ENCODE measurements at places on chromosomes 13 and 19. TPM values are rescaled to one million over a fixed set of nuclear protein-coding genes. Genes with fewer than 3 reads are reported as not detected.

DNA sequence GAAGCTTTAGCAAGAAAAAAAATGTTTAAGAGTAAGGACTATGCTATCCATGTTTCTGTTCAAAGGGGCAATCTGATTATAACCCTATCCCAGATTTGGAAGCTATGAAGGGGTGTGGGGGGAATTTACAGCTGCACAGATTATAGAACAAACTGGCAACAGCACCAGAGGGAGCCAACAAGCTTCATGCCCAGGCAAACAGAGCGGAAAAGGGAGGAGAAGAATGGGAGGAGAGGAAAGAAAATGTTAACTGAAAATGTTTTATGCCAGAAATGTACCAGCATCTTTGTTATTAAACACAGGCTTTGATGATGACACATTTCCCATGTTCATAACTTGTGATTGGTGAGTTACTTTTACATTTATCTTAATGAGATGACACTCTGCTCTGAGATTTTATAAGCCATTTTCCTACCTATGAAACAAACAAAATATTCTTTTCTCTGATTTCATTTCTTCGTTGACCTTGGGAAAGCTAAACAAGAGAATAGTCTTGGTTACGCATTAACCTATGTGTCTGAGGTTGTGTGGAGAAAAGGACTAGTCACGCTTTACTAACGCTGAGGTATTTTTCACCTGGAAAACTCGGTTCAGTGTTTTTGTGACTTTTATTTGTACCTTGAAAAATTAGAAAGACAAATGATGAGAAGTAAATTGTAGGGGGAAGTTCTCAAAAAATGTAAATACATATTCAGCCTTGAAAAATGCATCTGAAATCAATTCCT lies 235.8 kb upstream of the MIR17HG start:
- no peak for DNase-seq

DNA sequence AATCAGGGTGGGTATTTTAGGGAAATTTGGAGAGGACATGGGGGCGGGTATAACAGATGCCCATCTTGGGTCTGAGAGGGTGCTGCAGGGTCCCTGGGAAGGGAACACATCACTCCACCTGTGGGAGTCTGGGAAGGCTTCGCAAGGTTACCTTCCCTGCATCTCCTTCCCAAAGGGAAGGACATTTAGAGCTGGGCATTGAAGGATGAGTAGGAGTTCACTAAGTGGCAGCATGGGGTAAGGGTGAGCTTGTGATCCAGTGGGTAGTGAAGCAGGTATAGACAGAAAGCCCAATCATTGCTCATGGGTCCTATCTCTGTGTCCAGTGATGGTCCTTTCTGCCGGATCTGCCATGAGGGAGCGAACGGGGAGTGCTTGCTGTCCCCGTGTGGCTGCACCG lies 13.2 kb downstream of the MARCHF2 start:
- DNase-seq: peak; percentile 7

GRCh38 chr19:49786376-49786820 lies 19.6 kb downstream of the AP2A1 start:
- DNase-seq: peak; percentile 62

GRCh38 chr19:35755550-35756376 lies 1.1 kb downstream of the HSPB6 start:
- DNase-seq: peak; percentile 97

DNA sequence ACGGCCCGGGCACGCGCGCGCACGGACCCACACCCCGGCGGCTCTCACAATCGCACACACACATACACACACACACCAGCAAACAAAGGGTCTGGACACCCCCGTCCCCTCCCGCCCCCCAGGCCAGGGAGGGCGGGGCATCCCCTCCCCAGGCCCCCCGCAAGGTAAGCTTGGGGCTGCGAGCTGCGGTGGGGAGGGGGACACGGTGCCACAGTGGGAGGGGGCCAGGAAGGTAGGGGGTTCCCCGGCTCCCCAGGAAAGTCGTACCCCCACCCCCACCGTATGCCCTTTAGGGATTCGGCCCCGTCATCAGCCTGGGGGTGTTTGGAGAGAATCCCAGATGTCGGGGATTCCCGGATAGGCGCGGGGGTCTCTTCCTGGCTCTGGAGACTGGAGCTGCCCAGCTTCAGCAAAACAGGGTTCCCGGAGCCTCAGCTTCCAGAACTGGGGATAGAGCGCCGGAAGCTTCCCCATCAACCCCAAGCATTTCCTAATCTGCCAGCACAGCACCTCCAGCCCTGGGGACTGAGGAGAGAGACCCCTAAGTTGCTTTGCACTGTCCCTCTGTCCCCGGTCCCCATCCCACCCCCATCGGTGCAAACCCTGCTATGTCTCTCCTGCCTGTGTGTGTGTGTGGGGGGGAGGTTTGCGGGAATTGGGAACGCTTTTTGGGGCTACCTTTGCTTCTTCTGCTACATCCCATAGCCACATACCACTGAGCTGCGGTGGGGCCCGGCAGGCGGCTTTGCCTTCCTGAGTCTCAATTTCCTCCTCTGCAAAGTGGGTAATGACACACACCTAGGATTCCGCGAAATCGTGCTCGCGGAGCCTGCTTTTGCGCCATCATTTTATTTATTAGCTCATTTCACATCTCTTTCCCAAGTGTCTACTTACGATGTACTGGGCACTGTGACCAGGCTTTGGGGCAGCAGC lies 1.8 kb upstream of the CDC37 start:
- no peak for DNase-seq

DNA sequence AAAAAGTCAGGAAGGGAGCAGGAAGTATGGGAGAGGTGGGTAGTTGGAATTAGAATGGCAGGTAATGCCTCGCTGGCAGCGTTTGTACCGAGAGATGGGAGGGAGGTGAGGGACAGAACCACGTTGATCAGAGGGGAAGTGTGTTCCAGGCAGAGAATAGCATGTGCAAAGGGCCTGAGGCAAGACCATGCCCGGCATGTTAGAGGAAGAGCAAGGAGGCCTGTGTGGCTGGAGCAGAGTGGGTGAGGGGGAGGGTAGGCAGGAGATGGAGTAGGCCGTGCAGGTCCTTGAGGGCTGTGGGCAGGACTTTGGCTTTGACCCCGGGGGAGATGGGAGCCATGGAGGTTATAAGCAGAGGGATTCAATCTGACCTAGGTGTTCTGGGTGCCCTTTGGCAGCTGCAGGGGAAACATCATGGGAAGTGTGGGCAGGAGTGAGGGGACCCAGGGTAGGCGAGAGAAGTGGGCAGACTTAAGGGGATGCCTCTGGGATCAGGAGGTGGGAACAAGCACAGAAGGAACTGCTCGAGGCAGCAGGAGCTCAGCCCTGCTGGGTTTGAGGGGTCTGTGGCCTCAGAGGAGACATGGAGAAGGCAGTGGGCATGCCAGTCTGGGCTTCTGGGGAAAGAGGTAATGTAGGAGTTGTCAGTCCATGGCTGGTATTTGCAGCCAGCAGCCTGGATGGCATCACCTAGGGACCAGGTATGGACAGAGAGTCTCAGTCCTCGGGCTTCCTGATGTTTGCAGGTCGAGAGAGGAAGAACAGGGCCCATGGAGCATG lies 48.8 kb downstream of the CD320 start:
- DNase-seq: no peak

- no peak for DNase-seq
Measured at GRCh38 chr13:99307648-99308339, 595 bp upstream of the GPR183 start.

- no peak for DNase-seq
Measured at GRCh38 chr19:10214784-10215183, 16.3 kb downstream of the S1PR2 start.

DNA sequence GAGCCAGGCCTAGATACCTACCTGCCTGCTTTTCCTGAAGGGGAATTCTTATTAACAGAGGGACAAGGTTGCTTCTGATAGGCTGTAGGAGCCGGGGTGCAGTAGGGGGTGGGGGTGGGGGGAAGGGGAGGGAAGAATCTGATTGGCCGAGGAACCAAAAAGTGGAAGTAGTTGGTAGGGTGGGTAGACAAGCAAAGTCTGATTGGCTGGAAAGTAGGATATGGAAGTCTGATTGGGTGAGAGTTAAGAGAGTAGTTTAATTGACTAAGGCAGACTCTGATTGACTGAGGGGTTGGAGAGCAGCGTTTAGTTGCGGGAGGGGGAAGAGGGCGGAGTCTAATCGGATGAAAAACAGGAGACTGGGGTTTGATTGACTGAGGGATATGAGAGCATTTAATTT lies 9.4 kb upstream of the CYP4F22 start:
- no peak for DNase-seq

DNA sequence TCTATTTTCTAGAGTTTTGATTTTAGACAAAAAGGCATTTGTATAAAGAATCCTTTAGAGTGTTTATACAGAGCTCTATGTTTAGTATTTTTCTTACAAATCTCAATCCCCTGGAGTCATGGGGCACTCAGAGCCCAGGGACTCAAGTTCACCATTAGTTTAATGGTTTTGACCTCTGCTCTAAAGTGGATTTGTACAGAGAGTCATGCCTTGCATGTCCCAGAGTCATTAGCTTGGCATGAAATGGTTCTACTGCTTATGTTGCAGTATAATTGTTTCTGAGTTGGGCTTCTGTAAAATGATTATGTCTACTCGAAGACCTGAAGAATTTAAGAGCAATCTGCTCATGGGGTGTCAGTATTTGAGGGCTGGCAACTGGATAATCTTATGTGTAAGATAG lies 406.2 kb downstream of the DLEU7 start:
- no peak for DNase-seq

DNA sequence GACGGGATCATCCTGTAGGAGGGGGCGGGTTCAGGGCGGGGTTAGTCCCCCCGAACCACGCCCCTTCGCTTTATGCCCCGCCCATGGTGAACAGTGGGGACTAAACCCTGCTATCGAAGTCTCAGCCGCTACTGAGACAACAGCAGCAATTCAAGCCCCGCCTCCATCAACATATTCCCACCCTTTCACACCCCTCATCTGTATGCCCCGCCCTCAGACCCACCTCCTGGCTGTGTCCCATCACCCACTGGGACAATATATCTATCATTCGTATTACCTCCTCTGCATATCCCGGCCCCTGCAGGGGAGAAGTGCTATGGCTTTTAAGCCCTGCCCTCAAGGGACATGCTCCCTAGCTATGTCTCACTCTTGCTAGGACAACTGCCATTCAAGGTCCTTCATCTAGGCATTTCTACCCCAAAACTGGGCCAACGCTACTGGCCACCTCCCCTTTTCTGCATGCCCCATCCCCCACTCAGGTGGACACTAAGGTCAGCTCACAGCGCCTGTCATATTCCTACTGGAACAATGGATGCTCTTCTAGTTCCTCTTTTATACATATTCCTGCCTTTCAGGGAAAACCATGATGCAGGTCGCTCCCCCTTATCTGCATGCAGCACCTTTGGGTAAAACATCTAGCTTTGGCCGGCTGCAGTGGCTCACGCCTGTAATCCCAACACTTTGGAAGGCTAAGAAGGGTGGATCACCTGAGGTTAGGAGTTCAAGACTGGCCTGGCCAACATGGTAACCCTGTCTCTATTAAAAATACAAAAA lies 11.9 kb downstream of the LRFN1 start:
- DNase-seq: no peak

GRCh38 chr19:1911995-1912394 lies 6.8 kb downstream of the ADAT3 start:
- no peak for DNase-seq

- DNase-seq: no peak
Measured at GRCh38 chr13:101309014-101309619, 107.2 kb downstream of the NALCN start.

GRCh38 chr19:29211562-29212355 lies 1.2 kb downstream of the UQCRFS1 start:
- no peak for DNase-seq

DNA sequence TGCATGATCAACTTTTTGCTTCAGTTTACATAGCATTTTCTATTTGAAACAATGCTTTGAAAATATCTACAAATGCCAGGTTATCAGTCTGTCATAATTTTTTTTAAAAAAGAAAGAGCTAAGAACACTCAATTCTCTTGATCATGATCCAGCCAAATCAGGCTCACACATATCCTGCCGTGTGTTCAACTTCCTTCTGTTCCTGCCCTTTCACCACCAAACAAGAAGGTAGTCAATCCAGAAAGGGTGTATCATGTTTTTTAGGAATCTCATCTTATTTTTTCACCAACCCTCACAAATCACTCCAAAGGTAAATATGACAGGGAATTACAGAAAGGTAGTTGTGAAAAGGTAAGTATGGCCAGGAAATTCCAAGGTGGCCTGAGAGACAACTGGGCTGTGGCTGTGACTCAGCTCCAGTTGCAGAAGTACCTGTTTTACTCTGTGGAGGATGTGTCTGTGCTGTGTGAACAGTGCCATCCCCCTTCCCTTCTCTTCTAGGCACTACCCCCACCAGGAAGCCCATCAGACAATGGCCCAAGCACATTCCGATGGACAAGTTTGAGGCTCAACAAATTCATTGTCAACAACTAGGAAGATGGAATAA lies 138.8 kb upstream of the GJB6 start:
- no peak for DNase-seq

GRCh38 chr13:111519041-111519440 lies 198.6 kb downstream of the TEX29 start:
- DNase-seq: no peak

DNA sequence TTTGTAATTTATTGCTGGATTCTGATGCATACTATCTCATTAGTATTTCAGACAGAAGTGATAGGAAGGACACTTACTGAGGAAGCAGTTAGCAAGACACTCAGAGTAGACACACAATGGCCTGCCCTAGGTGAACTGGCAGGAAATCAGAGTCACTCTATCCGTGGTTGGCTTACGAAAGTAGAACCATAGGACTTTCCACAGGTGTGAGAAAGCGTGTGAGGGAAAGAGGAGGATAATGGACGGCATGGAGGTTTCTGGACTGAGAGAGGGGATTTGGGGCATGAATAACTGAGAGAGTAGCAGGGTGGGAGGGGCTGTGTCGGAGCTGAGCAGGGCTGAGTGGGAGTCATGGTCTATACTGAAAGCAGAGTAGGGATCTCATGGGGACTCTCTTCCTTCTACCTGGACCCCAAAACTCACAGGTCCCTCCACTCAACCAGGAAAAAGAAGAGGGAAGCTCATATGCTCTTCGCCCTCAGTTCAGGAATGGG lies 18.7 kb upstream of the EID2 start:
- no peak for DNase-seq

The LILRB1 gene
- polyA plus RNA-seq: 1.2 TPM

The CYP4F22 gene
- not detected for polyA plus RNA-seq

The EFNA2 gene
- polyA plus RNA-seq: not detected

The ZNF790 gene
- polyA plus RNA-seq: 4.3 TPM

The IGLON5 gene
- 0.07 TPM for polyA plus RNA-seq

The FOXA3 gene
- not detected for polyA plus RNA-seq

The PGLYRP1 gene
- polyA plus RNA-seq: not detected

The IGFL1 gene
- polyA plus RNA-seq: not detected

The LATS2 gene
- polyA plus RNA-seq: 10.5 TPM

Data from right cardiac atrium (tissue), 5 donors.